ENCODE measurements at places on chromosomes 11 and 22.

DNA sequence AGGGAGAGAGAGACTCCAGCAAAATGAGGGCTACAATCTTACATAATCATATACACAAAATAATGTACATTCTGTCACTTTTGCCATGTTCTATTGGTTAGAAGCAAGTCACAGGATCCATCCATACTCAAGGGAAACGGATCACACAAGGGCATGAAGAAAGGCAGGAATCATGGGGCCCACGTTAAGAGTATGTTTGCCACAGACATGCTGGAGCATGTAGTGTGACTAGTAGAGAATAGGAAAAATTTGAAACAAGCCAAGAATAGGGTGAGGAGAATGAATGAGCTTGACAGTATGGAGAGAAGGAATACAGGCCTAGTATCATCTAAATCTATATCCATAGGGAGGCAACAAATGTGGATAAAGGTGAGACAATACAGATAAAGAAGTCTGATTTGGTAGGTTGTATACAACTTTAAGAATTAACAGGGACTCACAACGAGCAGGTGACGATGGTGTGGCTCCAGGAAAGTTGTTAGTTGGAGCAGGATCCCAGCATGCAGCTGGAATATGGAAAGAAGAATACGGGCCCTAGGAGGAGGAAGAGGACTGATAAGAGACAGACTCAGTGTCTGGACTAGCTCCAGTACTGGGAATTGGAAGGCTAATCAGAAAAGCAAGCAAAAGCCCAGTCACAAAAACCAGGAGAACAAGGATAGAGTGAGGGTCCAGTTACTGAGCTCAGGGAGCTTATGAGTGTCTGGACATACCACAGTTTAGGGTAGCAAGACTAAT is 301.7 kb upstream of the PITPNB start:
- no peak for DNase-seq

- no peak for DNase-seq
Measured at GRCh38 chr11:35318977-35319925, 100.1 kb downstream of the SLC1A2 start.

- no peak for DNase-seq
Measured at GRCh38 chr11:10076458-10077141, 217.4 kb downstream of the SBF2 start.

DNA sequence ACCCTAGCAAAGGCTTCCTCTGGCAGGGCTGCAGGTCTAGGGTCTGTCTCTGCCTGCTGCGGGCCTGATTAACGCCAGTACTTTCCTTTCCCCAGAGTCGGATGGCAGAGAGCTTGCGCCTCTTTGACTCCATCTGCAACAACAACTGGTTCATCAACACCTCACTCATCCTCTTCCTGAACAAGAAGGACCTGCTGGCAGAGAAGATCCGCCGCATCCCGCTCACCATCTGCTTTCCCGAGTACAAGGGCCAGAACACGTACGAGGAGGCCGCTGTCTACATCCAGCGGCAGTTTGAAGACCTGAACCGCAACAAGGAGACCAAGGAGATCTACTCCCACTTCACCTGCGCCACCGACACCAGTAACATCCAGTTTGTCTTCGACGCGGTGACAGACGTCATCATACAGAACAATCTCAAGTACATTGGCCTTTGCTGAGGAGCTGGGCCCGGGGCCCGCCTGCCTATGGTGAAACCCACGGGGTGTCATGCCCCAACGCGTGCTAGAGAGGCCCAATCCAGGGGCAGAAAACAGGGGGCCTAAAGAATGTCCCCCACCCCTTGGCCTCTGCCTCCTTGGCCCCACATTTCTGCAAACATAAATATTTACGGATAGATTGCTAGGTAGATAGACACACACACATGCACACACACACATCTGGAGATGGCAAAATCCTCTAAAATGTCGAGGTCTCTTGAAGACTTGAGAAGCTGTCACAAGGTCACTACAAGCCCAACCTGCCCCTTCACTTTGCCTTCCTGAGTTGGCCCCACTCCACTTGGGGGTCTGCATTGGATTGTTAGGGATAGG is 18.6 kb downstream of the RSPH14 start:
- DNase-seq: no peak

DNA sequence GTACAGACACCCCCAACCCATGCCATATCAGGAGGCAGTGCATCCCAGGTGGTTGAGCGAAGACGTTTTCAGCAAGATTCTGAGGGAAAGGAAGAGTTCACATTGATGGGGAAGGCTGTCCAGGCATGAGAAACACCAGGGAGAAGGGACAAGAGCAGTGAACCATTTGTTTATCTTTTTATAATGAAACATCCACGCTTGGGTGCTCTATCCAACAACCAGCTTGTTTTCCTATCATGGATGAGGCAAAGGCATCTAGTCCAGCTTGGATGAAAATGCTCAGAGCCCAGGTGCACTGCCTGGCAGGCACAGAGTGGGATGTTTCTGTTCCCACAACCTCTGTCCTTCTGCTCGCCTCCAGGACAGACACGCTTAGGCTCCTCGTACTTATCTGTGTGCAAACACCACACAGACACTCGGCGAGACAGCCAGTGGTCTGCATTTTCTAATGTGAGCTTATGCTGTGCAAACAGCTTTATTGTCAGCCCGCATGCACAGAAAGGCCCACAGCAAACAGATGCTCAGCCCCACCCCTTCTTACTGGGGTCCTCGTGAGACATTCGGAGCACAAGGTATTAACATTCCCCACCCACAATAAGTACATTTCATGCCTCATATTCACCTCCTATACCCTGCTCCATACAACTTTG is 45.4 kb upstream of the NTM start:
- no peak for DNase-seq

- no peak for DNase-seq
Measured at GRCh38 chr11:36657610-36658267, 59.7 kb upstream of the RAG2 start.
